ENCODE measurements at places on chromosomes 16 and 17.

DNA sequence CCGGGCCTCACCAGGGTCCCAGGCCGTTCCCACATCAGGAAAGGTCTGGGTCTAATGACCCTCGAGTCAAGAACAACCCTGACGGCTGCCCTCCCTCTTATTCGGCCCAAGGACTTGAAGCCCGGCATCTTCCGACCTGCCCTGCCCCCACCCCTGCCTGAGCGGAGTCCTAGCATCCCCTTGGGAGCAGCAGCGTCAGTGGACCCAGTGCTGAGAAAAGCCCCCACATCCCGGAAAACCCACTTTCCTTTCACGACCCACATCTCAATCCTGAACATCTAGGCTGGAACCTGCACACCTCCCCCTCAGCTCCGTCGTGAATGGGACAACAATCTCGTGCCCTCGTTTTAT is 769 bp downstream of the TMEM88 start:
- H3K4me1 ChIP-seq, result peaks cover 23% of the 10 kb centered on the region
- H3K36me3 ChIP-seq, result peaks cover 6% of the 10 kb centered on the region
- DNase-seq, result peak; percentile 16
- no peak overlapping the region for H3K4me3 ChIP-seq
- no peaks in the 10 kb centered on the region for H3K27me3 ChIP-seq

- H3K36me3 ChIP-seq, result no peaks in the 10 kb centered on the region
- H3K27ac ChIP-seq, result no peak overlapping the region
- peaks cover 19% of the 10 kb centered on the region for H3K27me3 ChIP-seq
Observed at GRCh38 chr17:7173687-7174602, 5.2 kb downstream of the ASGR1 start.

DNA sequence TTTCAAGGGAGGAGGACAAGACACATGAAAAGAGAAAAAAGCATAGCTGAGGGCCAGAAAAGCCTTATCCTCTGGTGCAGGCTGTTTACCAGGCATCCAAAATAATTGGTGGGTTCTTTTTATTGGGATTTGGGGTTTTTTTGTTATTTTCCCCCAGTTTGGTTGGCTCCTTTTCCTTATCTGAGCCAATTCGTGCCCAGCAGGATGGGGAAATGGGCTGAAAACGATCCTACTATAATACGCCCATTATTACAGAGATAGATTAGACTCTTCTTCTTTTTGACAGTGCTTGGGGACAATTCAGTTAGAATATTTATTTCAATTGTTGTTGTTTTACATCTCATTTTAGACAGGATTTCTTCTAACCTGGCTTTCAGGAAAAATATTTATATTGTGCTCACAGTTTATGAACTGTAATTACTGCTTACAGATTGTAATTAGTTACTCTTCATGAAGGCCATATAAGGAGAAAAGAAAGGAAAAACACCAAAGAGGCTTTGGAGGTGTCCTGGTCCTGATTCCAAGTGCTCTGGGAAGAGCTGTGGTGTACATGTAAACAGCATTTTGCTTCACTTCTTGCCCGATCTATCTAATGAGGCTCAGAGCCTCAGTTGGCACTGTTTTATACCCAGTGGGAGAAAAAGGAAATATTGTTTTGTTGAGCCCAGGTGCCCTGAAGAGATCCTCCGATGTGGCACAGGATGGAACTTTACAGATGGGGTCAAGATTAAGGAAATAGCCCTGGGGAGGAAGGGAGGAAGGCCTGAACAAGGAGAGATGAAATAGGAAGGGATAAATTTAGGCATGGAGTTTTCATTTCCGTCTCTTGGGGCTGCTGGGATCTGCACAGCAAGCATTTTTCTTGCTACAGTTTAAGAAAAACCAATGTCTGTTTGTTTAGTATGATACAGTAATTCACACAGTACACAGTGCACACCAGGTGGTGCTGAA is 611 bp upstream of the ANKRD40 start:
- peaks cover 2% of the 10 kb centered on the region for H3K27me3 ChIP-seq
- peak overlapping the region; percentile 96 for H3K27ac ChIP-seq
- DNase-seq, result no peak
- H3K36me3 ChIP-seq, result peaks cover 15% of the 10 kb centered on the region

DNA sequence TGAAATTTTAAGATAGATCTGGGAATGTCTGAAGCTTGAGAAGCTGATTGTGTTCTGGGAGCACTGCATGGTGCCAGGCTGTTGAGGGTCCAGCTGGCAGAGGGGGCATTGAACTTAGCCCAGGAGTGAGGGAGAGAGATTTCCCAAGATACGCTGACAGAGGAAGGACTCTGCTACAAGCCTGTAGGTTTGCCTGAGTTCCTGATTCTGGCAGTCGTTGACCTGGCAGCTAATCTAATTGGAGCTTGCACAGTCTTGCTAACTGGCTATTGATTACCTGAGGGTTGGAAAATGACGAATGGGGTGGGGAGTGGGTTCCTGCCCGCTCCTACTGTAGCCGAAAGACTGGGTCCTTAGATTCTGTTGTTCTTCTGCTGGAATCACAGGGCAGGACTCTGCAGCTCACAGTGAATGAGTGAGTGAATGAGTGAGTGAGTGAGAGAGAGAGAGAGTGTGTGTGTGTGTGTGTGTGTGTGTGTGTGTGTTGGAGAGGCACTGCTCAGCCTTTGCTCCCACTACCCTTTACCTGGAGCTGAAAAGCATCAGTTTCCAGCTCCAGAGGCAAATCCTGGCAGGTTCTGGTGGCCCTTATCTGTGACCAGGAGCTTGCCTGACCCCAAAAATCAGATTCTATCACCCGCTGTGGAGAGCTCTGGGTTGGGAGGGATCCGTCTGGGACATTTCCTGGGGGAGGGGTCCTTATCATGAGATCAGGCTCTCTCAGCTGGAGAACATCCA is 16.7 kb downstream of the CTRL start:
- DNase-seq, result no peak
- peaks cover 29% of the 10 kb centered on the region for H3K4me1 ChIP-seq
- H3K4me3 ChIP-seq, result no peak overlapping the region

GRCh38 chr16:3121851-3122467 is 9.6 kb downstream of the ZNF205 start:
- H3K4me1 ChIP-seq, result peaks cover 29% of the 10 kb centered on the region
- DNase-seq, result no peak
- no peak overlapping the region for H3K4me3 ChIP-seq
- peaks cover 8% of the 10 kb centered on the region for H3K36me3 ChIP-seq
- H3K27me3 ChIP-seq, result no peaks in the 10 kb centered on the region
- no peak overlapping the region for H3K27ac ChIP-seq

Data from activated CD4-positive, alpha-beta memory T cell treated with anti-CD3 and anti-CD28 coated beads, Interleukin-2, amount 10 ng/mL, durations not matched to agents 7 days and 5 days (primary cell).